CD8-positive, alpha-beta memory T cell (primary cell): ENCODE measurements at places on chromosomes 2 and 18.

DNA sequence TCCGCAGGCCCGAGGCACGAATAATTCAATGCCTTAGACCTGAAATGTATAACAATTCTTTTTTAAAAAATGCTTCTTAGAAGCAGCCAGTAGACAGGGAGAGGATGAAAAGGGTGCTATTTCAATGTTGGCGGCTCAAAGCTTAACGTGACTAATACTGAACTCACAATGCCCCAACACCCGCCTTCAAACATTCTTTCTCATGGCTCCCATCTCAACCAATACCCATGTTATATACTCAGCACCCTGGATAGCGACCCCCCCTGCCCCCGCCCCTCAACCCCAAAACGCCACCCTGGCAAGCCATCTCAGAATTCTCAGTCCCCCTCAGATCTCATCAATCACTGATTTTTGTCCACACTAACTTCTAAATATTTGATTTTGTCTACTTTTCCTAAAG, 4.4 kb downstream of the FBXO41 start:
- DNase-seq, result no peak

- no peak for DNase-seq
These were observed 120.6 kb upstream of the CTDP1 start for GRCh38 chr18:79558933-79559416.

GRCh38 chr18:57443247-57443646, 8.1 kb downstream of the ONECUT2 start:
- DNase-seq, result no peak

DNA sequence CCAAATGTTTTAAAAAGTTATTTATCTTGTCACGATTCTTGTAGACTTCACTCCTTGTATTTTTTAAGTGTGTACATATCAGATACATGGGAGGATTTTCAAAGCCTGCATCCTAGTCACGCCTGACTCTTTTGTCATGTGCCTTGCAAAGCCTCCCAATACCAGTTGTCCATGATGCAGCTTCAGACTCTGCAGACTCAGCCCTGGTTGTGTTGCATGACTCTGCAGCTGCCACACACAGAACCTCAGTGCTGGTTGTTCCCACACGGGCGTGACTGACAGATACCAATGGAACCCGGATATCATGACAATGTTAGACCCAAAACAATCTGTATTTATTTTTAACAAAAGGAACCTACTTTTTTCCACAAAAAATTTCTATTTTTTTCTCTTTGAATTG, 38.2 kb downstream of the TPO start:
- DNase-seq, result no peak

DNA sequence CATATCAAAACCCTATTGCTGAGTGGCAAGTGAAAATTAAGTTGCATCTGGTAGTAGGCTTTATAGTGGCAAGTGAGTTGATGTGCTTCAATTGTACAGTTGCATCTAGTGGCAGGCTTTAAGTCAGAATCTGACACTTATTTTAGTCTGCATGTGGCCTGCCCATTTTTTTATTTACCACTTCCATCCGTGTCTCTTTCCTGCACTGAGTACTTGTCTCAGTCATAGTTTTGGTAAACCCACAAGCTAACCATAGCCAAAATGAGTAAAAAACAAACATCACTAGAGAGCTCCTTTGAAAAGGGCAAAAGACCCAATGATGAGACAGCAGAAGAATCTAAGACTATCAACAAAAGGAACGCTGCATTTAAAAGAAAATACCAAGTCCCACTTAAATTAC, 96.0 kb upstream of the CRACDL start:
- no peak for DNase-seq

- no peak for DNase-seq
These were observed 10.8 kb downstream of the STK11IP start for GRCh38 chr2:219608399-219608964.

DNA sequence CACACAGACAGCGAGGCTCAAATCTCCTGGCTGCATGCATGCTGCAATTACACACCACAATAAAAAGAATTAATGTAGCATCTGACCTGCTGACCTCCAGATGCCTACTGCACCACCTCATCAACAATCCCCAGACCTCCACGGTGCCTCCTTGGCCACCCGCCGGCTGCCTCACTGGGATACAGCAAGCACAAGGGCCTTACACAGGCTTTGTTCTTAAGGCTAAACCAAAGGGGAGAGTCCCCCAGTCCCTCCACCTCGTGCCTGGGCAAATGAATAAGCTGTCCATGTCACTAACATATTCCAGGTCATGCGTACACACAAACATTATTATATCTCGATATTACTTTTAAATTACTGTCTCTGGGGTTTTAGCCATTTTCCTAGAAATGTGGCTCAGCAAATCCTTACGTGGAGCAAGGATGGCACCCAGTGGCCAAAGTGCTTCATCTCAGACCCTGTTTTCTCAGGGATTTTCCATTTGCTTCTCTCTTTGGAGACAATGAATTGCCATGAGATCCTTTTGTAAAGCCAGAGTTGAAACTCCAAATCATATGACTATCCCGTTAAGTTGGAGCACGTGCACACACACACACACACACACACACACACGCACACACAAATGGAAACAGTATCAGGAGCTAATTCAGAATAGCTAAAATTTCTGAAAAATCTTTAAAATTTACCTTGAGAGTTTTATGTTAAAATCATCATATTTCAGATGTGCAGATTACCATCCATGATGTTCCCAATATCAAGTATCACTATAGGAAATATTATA, 313.8 kb downstream of the PDE11A start:
- no peak for DNase-seq
